K562 (cell line): ENCODE measurements at places on chromosomes 12 and 14. TPM values are rescaled to one million over a fixed set of nuclear protein-coding genes. Genes with fewer than 3 reads are reported as not detected.

GRCh38 chr12:27493260-27493940, 30.6 kb upstream of the PPFIBP1 start:
- DNase-seq, result no peak
- no peaks in the 10 kb centered on the region for H3K36me3 ChIP-seq

DNA sequence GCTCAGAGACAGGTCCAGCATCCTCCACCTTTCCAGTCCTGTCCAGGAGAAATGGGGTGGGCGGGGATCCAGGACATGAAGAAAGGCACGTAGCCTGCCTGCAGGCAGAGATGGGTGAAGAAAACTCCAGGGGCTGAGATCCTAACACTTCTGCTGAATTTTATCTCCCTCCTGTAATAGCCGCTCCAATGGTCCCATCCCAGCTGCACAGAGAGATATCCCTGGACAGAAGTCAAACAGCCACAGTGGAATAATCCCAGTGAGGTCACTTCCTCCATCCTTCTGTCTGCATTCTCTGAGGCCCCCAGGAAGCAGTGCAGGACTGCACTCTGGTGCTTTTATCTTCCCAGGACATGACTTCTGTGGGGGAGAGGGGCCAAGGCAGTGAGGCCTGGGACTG, 26.3 kb downstream of the KRT18 start:
- no peaks in the 10 kb centered on the region for H3K36me3 ChIP-seq
- H3K4me3 ChIP-seq, result no peak overlapping the region
- peaks cover 26% of the 10 kb centered on the region; the same call in 2 of the 3 replicates for H3K4me1 ChIP-seq
- H3K27ac ChIP-seq, result no peak overlapping the region
- DNase-seq, result no peak
- no peaks in the 10 kb centered on the region for H3K27me3 ChIP-seq

GRCh38 chr14:85576848-85577542, 47.1 kb downstream of the FLRT2 start:
- no peaks in the 10 kb centered on the region for H3K36me3 ChIP-seq
- DNase-seq, result no peak
- no peaks in the 10 kb centered on the region for H3K4me1 ChIP-seq
- H3K27ac ChIP-seq, result no peak overlapping the region
- H3K4me3 ChIP-seq, result no peak overlapping the region

The RNASE3 gene
- not detected in 2 replicates for total RNA-seq

The AVPR1A gene
- 0.02 and 0.38 TPM in 2 replicates for total RNA-seq

The TAS2R43 gene
- not detected in 2 replicates for total RNA-seq

The DACT1 gene
- total RNA-seq, result 0.13 TPM in 2 replicates
